Uterus (tissue), 4 donors: ENCODE measurements at places on chromosomes 4 and X. TPM values are rescaled to one million over a fixed set of nuclear protein-coding genes. Genes with fewer than 3 reads are reported as not detected.

The DUX4 gene
- total RNA-seq, result not detected

The DTHD1 gene
- total RNA-seq, result 2.5 TPM

The EXOC1L gene
- total RNA-seq, result not detected

The ING2 gene
- 6.6 TPM for total RNA-seq

The AMBN gene
- total RNA-seq, result not detected

- H3K4me3 ChIP-seq, result no peak overlapping the region
- H3K27me3 ChIP-seq, result no peaks in the 10 kb centered on the region
- H3K36me3 ChIP-seq, result no peaks in the 10 kb centered on the region
- H3K4me1 ChIP-seq, result no peaks in the 10 kb centered on the region
- no peak overlapping the region for H3K27ac ChIP-seq
These were observed 21.6 kb downstream of the GPRASP1 start for GRCh38 chrX:102672856-102673255.

- DNase-seq, result no peak
- no peak overlapping the region for H3K4me3 ChIP-seq
- H3K4me1 ChIP-seq, result no peaks in the 10 kb centered on the region
- H3K27ac ChIP-seq, result no peak overlapping the region
- H3K36me3 ChIP-seq, result no peaks in the 10 kb centered on the region
- H3K27me3 ChIP-seq, result no peaks in the 10 kb centered on the region
These were observed 109.8 kb downstream of the NYX start for GRCh38 chrX:41556958-41557357.

DNA sequence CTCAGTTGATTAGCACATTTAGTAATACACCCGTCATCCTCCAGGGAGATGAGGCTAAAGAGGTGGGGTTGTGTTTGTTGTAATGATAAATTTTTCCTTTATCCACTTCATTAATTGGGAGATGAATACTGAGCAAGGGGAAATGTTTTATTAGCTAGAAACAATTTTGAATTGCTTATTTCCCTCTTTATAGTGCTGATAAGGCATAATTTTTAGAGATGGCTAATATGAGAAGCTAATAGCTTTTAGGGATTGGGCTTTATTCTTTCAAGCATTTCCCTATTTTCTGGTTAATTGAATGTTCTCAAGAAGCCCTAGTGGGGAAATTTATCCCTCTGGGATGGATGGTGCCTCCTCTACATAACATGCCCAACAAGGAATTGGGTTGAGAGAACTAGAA is 365.2 kb upstream of the IGFBP7 start:
- no peak for DNase-seq
- no peaks in the 10 kb centered on the region for H3K36me3 ChIP-seq
- no peak overlapping the region for H3K27ac ChIP-seq
- H3K4me1 ChIP-seq, result no peaks in the 10 kb centered on the region
- H3K4me3 ChIP-seq, result no peak overlapping the region
- H3K27me3 ChIP-seq, result no peaks in the 10 kb centered on the region

DNA sequence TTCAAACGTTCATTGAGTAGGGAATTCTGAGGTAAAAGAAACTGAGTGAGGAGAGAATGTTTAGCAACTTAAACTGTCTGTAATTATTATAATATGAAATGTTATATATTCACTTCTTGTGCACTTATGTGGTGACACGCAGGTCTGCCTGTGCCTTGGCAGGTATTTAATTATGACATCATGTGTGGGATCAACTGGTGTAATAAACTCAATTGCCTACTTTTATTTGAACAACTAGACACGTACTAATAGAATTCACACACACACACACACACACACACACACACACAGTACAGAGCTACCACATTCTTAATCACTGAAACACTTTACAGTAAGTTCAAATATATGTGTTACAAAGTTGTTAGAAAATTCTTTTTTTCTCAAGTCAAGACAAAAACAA is 20.7 kb upstream of the SLC25A31 start:
- DNase-seq, result no peak
- H3K4me1 ChIP-seq, result no peaks in the 10 kb centered on the region
- H3K27ac ChIP-seq, result no peak overlapping the region
- no peaks in the 10 kb centered on the region for H3K27me3 ChIP-seq
- H3K36me3 ChIP-seq, result no peaks in the 10 kb centered on the region
- H3K4me3 ChIP-seq, result no peak overlapping the region

GRCh38 chr4:78020677-78021076 is 36.4 kb upstream of the FRAS1 start:
- H3K36me3 ChIP-seq, result no peaks in the 10 kb centered on the region
- no peak for DNase-seq
- no peak overlapping the region for H3K4me3 ChIP-seq
- no peak overlapping the region for H3K27ac ChIP-seq
- no peaks in the 10 kb centered on the region for H3K4me1 ChIP-seq

- no peak overlapping the region for H3K27ac ChIP-seq
- no peak overlapping the region for H3K4me3 ChIP-seq
- no peaks in the 10 kb centered on the region for H3K27me3 ChIP-seq
- H3K4me1 ChIP-seq, result no peaks in the 10 kb centered on the region
These were observed 104.9 kb upstream of the GIMD1 start for GRCh38 chr4:106473515-106473914.
